ENCODE measurements at places on chromosomes 6 and 20.

DNA sequence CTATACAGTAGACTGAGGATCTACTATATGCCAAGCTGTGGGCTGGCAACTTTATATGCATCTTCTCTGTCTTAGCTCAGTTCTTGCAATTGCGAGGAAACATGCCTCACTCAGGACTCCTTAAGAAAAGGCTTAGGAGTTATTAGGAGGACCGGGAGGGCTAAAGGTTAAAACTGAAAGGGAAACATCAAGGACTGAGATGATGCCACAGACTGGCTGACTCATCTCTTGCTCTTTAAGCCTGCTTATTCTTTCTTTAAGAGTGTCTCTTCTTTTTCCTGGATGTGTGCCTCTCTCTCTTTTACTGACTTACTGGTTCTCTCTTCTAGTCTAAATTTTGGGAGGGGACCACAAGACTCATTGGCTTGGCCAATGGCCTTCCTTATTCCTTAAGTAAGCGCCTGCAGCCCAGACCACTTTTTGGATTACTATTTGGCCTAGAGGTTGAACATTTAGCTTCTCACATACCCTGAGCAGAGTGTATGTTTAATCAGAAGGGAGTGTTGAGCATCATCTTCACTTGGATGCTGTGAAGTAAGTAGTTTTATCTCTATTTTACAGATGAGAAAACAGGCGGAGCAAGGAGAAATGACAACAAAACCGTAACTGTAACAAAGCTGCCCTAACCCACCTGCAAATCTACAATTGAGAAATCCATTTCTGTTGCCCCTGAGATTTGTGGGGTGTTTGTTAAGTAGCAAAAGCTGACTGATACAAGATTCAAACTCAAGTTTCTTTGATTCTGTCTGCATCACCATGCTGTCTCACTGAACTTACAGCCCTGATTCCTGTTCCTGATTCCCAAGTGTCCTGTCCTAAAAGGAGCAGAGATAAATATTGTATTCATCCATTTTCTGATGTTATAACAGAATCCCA is 7.2 kb upstream of the SDC4 start:
- H3K36me3 ChIP-seq: no peaks in the 10 kb centered on the region
- peaks cover 2% of the 10 kb centered on the region for H3K27me3 ChIP-seq
- no peaks in the 10 kb centered on the region for H3K4me1 ChIP-seq

- no peaks in the 10 kb centered on the region for H3K36me3 ChIP-seq
- no peak for DNase-seq
- H3K4me3 ChIP-seq: no peak overlapping the region
- H3K4me1 ChIP-seq: peaks cover 18% of the 10 kb centered on the region
Measured at GRCh38 chr6:26116267-26116666, 29.0 kb downstream of the HFE start.

DNA sequence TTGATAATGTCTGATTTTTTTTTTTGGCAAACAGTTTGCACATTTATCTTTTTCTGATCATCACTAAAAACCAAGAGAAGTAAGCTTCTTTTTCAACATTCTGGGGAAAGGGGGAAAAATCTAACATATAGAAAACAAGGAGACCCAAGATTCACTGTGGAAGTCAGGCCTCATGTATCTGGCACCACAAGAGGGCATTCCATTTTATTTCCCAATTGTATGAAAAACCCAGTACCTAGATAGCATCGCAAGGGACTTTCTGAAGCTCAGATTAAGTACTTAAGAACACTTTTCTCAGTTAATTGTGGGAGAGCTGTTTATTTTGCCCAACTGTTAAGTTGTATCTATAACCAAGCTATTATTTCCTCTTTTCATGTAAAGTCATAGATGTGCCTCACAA is 152.9 kb downstream of the KLHL32 start:
- peaks cover 3% of the 10 kb centered on the region for H3K36me3 ChIP-seq
- no peak overlapping the region for H3K27ac ChIP-seq
- no peak overlapping the region for H3K4me3 ChIP-seq

DNA sequence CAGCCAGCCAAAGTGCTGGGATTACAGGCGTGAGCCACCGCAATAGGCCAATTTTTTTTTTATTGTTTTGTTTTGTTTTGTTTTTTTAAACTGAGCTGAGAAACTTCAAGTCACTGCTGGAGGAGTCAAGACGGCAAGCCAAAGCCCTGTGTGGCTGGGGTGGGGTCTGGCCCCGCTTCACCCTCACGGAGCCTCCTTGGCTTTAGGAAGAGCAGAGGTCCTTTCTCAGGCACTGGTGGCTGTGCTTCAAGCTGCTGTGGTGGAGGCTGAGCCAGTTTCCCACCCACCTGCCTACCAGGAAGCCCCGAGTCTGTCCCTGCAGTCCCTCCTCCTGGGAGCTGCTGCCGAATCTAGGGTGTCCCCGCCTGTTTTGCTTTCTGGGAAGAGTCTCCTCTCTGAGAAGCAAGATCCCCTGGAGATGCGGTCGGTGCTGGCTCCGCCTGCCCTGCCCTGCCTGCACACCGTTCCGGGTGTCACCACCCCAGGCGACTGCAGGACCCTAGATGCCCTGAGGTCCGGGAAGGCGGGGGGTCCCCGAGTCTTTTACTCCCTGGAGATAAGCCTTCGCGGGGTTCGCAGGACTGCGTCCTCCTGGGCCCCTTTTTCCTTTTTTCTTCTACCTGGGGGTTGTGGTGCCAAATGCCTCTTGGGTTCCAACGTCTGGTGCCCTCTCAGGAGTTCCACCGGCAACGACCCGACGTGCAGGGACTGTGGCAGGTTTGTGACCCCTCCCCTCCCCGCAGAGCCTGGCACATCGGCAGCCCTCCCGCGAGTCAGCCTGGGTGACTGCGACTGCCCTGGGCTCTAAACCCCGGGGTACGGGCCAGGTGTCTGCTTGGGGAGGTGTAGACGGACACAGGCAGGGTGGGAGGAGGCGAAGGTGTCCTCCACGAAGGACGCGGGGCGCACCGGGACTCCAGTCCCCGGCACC is 100.7 kb downstream of the TAF4 start:
- DNase-seq: no peak
- H3K4me1 ChIP-seq: no peaks in the 10 kb centered on the region
- H3K4me3 ChIP-seq: no peak overlapping the region
- no peak overlapping the region for H3K27ac ChIP-seq

DNA sequence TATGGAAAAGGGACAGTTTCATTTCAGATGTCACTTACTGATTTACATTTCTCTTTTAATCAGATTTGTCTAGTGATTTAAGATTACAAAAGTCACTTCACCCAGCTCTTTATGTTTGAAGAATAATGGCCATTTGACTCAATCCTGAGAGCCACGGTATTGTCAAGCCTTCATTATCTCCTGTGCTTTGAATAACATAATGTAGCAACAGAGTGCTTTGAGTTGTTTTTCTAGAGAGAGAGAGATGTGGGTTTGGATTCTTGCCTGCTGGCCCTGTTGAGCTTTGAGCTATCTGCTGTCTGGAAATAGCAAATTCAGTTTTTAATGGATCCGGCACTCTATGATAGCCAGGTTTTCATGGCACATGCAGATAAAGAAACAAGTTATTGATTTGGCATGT is 478.4 kb upstream of the SOX4 start:
- no peak overlapping the region for H3K4me3 ChIP-seq
- H3K27me3 ChIP-seq: no peaks in the 10 kb centered on the region

GRCh38 chr20:43731927-43732326 is 5.1 kb upstream of the GTSF1L start:
- peaks cover 5% of the 10 kb centered on the region for H3K4me1 ChIP-seq
- no peaks in the 10 kb centered on the region for H3K27me3 ChIP-seq
- no peak overlapping the region for H3K27ac ChIP-seq

DNA sequence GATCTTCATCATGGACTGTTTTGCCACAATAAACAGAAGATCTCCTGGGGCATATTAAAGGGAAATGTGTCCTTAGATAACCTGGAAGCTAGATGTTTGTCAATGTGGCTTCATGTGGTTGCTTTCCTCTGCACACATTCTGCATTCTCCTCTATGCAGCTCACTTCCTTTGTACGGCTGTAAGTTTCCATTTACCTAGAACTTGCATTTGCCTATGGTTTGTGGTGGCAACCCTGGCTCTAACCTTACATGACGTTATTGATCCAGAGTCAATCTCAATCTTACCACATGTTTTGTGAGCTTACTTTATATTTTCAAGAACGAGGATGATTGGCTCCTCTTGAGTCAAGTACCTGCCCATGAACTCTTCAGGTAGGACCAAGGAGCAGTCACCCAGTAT is 863.1 kb downstream of the MAFB start:
- no peaks in the 10 kb centered on the region for H3K4me1 ChIP-seq
- no peak overlapping the region for H3K27ac ChIP-seq
- H3K4me3 ChIP-seq: no peak overlapping the region
- H3K27me3 ChIP-seq: peaks cover 9% of the 10 kb centered on the region
- H3K36me3 ChIP-seq: no peaks in the 10 kb centered on the region
- DNase-seq: no peak

- H3K4me3 ChIP-seq: no peak overlapping the region
- H3K27me3 ChIP-seq: no peaks in the 10 kb centered on the region
- no peak overlapping the region for H3K27ac ChIP-seq
- no peak for DNase-seq
- no peaks in the 10 kb centered on the region for H3K4me1 ChIP-seq
- H3K36me3 ChIP-seq: no peaks in the 10 kb centered on the region
Measured at GRCh38 chr6:125132058-125132457, 21.5 kb upstream of the TPD52L1 start.

DNA sequence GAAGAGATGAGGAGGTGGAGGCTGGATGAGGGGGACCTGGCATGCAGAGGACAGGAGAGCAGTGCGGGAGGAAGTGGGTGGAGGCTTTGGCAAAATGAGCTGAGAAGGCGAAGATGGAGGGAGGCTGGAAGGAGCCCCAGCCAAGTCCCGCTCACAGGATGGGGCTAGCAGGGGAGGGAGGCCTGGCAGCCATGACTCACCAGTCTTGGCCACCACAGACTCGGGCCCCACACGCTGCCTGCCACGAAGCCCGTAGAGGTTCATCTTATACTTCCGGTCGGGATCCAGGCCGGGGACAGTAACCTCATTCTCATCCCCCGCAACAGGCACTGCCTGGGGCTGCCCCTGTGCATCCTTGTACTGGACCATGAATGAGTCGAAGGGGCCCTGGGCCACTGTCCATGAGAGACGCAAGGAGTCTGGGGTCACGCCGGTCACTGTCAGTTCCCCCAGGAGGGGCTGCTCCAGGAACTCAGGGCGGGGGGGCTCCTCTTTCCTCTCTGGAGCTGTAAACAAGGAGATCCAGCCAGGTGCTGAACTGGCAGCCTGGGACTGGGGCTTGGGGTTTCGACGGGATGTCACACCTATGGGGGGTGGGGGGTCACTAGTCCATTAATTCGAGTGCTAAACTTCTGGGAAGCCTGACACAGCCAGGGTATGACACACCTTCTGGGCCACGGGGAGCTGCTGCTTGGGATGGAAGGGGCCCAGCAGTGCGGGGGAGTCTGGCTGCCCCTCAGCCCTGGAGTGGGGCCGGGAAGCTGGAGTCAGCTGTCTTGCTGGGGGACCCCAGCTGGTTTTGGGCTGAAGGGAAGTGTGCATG is 27.8 kb downstream of the TNXB start:
- no peaks in the 10 kb centered on the region for H3K36me3 ChIP-seq
- H3K4me3 ChIP-seq: no peak overlapping the region
- peak; percentile 33 for DNase-seq
- peaks cover 36% of the 10 kb centered on the region for H3K4me1 ChIP-seq

GRCh38 chr6:47495954-47496545 is 18.5 kb downstream of the CD2AP start:
- H3K27ac ChIP-seq: no peak overlapping the region
- H3K36me3 ChIP-seq: no peaks in the 10 kb centered on the region
- no peaks in the 10 kb centered on the region for H3K27me3 ChIP-seq
- peaks cover 5% of the 10 kb centered on the region for H3K4me1 ChIP-seq
- H3K4me3 ChIP-seq: no peak overlapping the region
- no peak for DNase-seq

DNA sequence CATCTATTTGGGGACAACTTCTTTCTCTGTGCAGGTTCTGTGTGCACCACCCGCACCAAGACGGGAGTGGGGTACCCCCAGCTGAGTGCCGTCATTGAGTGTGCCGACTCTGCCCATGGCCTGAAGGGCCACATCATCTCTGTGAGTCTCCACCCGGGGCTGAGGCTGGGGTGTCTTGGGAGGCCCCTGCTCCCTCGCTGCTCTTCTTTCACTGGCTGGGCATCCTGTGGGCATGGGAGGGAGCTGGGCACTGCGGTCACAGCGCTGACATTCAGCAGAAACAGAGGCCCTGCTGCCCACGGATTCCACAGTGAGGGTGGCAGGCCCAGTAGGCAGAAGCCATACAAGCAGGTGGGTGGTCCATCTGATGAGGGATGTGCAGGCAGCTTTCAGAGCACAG is 40.4 kb downstream of the GMPR start:
- H3K4me3 ChIP-seq: no peak overlapping the region
- H3K36me3 ChIP-seq: no peaks in the 10 kb centered on the region
- no peak for DNase-seq
- H3K4me1 ChIP-seq: peaks cover 21% of the 10 kb centered on the region
- no peak overlapping the region for H3K27ac ChIP-seq
- no peaks in the 10 kb centered on the region for H3K27me3 ChIP-seq

GRCh38 chr6:87333033-87333432 is 4.0 kb upstream of the GJB7 start:
- H3K27me3 ChIP-seq: no peaks in the 10 kb centered on the region
- peaks cover 7% of the 10 kb centered on the region for H3K36me3 ChIP-seq
- H3K4me1 ChIP-seq: peaks cover 21% of the 10 kb centered on the region
- H3K27ac ChIP-seq: no peak overlapping the region
- H3K4me3 ChIP-seq: no peak overlapping the region

DNA sequence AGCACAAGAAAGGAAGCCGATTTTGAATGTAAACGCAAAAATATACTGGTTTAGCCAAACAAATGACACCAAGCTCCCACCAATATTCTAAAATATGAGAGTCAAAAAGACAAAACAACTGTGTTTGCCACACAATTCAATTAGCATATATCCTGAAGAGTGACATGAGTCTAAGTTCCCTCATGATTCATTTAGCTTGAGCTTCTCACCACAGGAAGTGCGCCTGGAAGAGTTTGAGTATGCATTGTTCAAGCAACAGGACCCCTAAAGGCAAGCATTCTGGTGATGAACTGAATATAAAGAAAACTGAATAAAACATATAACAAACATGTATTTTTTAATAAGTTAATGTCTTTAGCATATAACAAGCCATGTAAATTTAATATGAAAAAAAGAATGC is 115.2 kb upstream of the RUNX2 start:
- H3K27ac ChIP-seq: no peak overlapping the region
- peaks cover 34% of the 10 kb centered on the region for H3K36me3 ChIP-seq
- H3K4me1 ChIP-seq: peaks cover 5% of the 10 kb centered on the region

GRCh38 chr6:134065706-134066105 is 13.3 kb upstream of the SLC2A12 start:
- H3K27ac ChIP-seq: no peak overlapping the region
- H3K4me1 ChIP-seq: peaks cover 19% of the 10 kb centered on the region
- peaks cover under 1% of the 10 kb centered on the region for H3K36me3 ChIP-seq
- no peak overlapping the region for H3K4me3 ChIP-seq

- peak overlapping the region; percentile 93 for H3K27ac ChIP-seq
- peak overlapping the region; percentile 89 for H3K4me3 ChIP-seq
- peaks cover 3% of the 10 kb centered on the region for H3K27me3 ChIP-seq
- no peaks in the 10 kb centered on the region for H3K36me3 ChIP-seq
Measured at GRCh38 chr20:41138475-41139226, 1.3 kb downstream of the PLCG1 start.

- H3K27ac ChIP-seq: peak overlapping the region; percentile 99
- no peaks in the 10 kb centered on the region for H3K36me3 ChIP-seq
- peak overlapping the region; percentile 93 for H3K4me3 ChIP-seq
- peaks cover 24% of the 10 kb centered on the region for H3K27me3 ChIP-seq
- peak; percentile 62 for DNase-seq
Measured at GRCh38 chr6:157323966-157324300, 614 bp upstream of the TMEM242 start.

- no peak overlapping the region for H3K27ac ChIP-seq
- no peaks in the 10 kb centered on the region for H3K36me3 ChIP-seq
- DNase-seq: no peak
Measured at GRCh38 chr6:91705646-91706045, 1118.8 kb upstream of the MAP3K7 start.

- H3K4me1 ChIP-seq: peaks cover 26% of the 10 kb centered on the region
- no peaks in the 10 kb centered on the region for H3K36me3 ChIP-seq
Measured at GRCh38 chr6:16320533-16321340, 82.3 kb downstream of the GMPR start.

Measured in neural crest cell (in vitro differentiated cells).